Gastroesophageal sphincter (tissue), 4 donors: ENCODE measurements at places on chromosomes 13 and 19. TPM values are rescaled to one million over a fixed set of nuclear protein-coding genes. Genes with fewer than 3 reads are reported as not detected.

Gene ATP7B
- 3.2 TPM for total RNA-seq

Gene CD37
- 5.6 TPM for total RNA-seq

DNA sequence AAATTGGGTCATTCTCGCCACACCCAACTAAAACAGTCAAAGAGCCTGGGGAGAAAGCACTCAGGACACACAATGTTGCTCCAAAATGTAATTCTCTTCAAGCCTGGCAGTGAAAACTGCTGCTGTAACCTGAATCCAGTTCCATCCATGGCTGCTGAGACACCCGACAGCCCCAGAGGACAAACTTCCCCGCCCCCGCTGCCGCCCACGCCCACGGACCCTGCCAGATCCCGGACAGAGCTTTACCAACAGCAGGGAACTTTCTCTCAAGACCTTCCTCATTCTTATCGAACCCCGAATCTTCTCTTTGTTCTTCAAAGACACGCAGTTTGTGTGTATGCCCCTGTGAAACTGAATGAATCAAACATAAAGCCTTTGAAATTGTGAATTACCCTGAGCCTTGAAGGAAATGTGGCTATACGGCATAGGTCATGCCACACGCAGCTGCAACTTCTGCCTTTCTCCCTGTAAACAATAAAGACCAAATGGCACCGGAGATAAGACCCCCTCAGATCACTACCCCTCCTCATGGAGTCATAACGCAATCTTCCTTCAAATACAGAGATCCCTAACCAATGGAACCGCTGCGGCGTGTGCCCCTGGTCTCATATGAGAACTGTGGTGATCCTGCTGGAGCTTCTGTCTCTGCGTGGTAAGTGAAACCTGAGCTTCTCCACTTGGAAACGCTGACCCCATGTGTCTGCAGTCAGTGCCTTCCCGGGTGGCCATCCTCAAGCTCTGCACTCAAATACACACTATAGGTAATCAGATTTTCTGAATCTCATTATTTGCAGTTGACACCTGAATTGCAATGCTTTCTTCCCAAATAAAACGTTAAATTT, 4.8 kb upstream of the LAMP1 start:
- no peak for ATAC-seq

GRCh38 chr13:24866488-24866887, 102.5 kb downstream of the RNF17 start:
- ATAC-seq, result no peak

Gene SERPINE3
- total RNA-seq, result not detected

DNA sequence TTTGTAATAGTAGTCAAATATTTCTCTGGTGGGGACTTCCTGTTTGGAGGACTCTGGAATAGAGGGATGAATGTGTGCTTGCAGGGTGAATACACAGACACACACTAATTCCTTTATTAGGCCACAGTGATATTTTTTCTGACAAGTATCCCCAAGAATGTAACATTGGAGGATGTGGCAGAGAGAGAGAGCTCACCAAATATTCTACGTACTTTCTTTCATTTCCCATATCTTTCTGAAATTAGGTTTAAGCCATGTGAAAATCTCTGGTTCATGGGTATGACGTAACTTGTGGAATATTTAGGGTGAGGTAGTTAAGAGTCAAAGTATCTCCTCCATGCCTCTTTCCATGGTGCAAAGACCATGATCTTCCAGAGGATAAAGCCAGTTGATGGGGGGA, 463.4 kb downstream of the DIAPH3 start:
- no peak for ATAC-seq

Gene ITM2B
- 263 TPM for total RNA-seq

DNA sequence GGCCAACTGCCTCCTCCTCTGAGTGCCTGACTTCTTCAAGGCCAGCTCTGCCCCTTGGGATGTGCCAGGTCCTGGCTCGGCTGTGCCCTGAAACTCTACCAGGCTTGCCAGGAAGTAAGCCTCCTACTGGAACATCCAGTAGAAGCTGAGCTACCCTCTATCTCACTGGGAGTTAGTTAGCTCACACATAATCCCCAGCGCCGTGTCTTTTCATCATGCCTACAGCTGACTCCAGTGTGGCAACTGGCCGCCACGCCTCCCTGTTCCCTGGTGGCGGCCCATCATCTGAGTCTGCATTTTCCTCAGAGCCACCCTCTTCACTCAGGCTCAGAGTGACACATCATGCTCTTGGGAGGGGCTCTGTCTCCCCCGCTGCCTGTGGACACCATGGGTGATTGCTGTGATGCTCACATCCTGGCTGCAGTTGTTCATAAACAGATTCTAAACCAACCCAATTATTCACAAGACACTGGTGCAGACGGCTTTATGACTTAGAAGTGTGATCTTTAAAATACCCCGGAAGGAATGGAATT, 131.9 kb upstream of the IRS2 start:
- ATAC-seq, result peak; percentile 31

DNA sequence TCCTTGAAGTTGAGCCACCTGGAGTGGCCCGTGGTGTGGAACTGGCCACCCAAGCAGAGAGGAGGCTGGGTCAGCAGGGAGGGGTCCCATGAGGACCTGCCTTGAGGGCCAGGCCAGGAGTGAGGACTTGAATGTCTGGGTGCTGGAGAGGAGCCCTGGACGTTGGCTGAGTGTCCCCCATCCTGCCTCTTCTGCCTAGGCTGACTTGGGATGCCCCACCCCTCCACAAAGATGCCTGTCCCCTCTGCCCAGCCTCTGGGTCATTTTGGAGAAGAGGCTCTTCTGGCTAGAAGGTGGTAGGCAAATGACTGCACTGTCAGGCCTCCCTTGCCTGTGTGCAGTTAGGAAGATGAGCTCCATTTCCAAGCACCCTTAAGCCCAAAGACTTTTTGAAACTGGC, 1.7 kb downstream of the SSBP4 start:
- no peak for ATAC-seq

- no peak for ATAC-seq
Observed at GRCh38 chr19:5298471-5298901, 42.1 kb downstream of the PTPRS start.

GRCh38 chr19:41299755-41300089, 10.2 kb upstream of the CCDC97 start:
- peak; percentile 53 for ATAC-seq

- ATAC-seq, result no peak
Observed at GRCh38 chr13:48402325-48402932, 10.5 kb downstream of the LPAR6 start.

GRCh38 chr13:80684217-80684991, 343.5 kb upstream of the SPRY2 start:
- no peak for ATAC-seq

Gene APOC4
- not detected for total RNA-seq

DNA sequence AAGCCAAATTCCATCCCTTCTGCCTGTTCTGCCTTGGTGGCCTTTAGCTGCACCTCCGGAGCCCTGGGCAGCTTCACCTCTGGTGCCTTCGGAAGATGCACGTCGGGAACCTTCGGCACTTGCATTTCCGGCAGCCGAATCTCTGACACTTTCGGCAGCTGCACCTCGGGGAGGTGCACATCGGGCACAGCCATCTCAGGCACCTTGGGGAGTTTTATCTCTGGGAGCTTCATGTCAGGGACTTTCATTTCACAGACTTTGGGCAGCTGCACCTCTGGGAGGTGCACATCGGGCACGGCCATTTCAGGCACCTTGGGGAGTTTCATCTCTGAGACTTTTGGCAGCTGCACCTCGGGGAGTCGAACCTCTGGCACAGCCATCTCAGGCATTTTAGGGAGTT, 6.0 kb upstream of the HIPK4 start:
- no peak for ATAC-seq

DNA sequence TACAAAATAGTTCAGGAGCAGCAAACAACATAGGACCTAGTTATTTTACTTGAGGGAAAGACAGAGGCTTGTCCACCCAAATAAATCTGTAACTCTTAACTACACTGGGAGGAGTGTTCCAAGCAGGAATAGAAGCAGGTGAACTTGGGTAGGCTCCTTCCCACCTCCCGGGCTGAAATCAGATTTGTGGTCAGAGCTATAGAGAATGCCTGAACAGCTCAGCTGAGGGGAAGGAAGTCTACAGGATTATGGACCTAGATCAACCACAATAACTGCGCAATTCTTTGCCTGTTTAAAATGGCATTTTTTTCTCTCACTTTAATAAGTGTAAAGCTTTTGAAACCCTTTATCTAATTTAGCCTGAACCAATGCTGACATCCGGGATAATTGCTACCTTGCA, 73.5 kb upstream of the IRS2 start:
- no peak for ATAC-seq

- no peak for ATAC-seq
Observed at GRCh38 chr19:19059837-19060611, 3.8 kb upstream of the SLC25A42 start.

Gene B3GNT8
- total RNA-seq, result 2.3 TPM

Gene GAS6
- 256 TPM for total RNA-seq

DNA sequence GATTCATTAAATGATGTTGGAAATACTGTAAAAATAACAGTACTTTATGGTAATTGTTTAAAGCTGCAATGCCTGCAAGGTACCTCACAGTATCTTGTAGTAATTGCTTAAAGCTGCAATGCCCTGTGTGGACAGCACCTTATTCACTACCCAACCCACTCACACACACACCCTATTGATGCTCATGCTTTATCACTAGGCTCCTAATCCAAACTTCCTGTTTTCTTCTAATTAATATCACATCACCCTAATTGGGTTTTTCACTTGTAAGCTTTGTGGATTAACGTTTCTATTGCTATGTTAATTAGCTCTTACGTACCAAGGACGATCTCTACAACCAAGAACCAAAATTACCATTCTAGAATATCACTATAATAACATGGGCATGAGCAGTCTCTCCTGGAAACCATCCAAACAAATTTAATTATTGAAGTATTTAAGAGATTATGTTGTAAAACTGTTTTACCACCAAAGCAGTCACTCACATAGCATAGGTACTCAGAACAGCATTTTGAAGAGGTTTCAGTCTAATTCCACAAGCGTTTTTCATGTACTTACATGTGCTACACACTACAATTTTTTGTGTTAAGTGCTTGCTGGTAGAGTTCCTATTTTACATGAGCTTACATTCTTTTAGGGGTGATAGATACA, 303.8 kb downstream of the PCDH9 start:
- ATAC-seq, result no peak

Gene SOX1
- not detected for total RNA-seq

GRCh38 chr19:3113100-3114017, 19.2 kb downstream of the GNA11 start:
- no peak for ATAC-seq

GRCh38 chr19:37990362-37990761, 83.4 kb downstream of the SIPA1L3 start:
- no peak for ATAC-seq

DNA sequence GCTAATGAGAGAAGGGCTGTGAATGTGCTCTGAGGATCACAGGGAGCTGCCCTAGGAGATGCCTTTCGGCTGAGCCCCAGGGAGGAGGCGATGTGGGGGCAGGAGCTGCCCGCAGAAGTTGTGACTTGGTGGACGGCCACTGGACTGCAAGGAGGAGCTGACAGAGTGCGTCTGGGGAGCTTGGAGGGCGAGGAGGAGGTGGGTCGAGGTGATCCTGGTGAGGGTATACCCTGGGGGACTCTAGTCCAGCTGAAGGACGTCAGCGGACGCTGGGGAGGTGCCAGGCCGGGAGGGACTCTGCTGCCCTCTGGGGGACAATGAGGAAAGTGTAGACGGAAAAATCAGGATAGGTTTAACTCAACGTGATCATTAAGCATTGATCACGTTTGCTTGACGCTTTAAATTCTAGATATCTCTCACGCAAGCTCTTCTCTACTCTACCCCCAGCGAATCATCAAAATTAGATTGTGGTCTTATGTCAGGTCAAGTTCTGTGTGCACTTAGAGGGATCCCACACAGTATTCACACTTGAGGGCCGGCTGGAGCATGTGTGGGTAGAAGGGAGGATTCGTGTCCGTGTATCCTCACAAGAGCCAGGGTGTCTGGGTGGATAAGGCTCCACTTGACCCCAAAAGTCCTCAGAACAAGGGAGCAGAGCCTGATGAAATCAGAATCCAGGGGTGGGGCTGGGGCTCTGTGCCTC, 3.3 kb upstream of the CEACAM7 start:
- no peak for ATAC-seq

- no peak for ATAC-seq
Observed at GRCh38 chr13:34085204-34085603, 267.3 kb downstream of the RFC3 start.

DNA sequence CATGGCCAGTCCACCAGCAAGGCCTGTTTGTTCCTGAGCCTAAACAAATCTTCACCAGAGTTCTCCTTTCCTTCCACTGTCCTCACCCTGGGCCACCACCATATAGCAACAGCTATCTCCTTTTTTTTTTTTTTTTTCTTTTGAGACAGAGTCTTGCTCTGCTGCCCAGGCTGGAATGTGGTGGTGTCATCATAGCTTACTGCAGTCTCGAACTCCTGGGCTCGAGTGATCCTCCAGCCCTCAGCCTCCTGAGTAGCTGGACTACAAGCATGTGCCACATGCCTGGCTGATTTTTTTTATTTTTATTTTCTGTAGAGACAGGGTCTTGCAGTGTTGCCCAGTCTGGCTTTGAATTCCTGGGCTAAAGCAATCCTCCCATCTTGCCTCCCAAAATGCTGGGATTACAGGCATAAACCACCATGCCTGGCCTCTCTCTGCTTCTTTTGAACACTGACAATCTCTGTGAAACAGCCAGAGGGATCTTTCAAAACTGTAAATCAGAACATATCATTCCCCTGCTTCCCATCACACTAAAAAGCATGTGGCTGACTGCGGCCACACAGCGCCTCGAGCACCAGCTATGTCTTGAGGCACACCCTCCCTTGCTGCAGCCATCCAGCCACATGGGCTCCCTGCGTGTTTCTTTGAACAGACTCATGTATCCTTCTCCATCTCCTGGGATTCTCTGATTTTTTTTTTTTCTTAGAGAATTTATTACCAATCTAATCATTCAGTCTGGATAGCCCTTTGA, 110.6 kb downstream of the SIPA1L3 start:
- no peak for ATAC-seq

DNA sequence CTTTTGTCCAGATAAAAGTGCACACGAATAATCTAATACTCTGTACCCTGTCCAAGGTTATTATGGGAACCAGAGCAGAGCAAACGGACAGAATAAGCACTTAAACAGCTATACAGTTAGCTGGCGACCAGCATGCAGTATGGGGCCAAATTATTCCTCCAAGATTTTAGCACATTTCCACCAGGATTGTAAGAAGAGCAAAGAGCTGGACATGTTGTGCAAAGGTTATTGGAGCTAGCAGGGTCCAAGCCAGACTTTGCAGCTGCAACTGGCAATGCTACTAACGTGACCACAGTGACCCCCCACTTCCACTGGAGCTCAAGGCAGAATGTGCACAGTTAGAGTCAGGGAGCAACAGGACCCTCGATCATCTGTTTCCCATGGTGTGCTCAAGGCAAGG, 89.9 kb downstream of the COL4A1 start:
- no peak for ATAC-seq

GRCh38 chr19:19101540-19101939, 36.7 kb downstream of the TMEM161A start:
- ATAC-seq, result no peak
